ENCODE measurements at places on chromosomes 12 and 14. TPM values are rescaled to one million over a fixed set of nuclear protein-coding genes. Genes with fewer than 3 reads are reported as not detected.

- DNase-seq, result no peak
These were observed 979.0 kb downstream of the TMTC2 start for GRCh38 chr12:83665634-83666218.

GRCh38 chr12:53056901-53057300 lies 7.0 kb downstream of the TNS2 start:
- no peak for DNase-seq

- DNase-seq, result no peak
These were observed 467 bp upstream of the JAG2 start for GRCh38 chr14:105168979-105169507.

GRCh38 chr12:56261503-56262232 lies 3.5 kb upstream of the ANKRD52 start:
- peak; percentile 96 for DNase-seq

GRCh38 chr14:96658611-96659010 lies 138.6 kb upstream of the VRK1 start:
- no peak for DNase-seq

DNA sequence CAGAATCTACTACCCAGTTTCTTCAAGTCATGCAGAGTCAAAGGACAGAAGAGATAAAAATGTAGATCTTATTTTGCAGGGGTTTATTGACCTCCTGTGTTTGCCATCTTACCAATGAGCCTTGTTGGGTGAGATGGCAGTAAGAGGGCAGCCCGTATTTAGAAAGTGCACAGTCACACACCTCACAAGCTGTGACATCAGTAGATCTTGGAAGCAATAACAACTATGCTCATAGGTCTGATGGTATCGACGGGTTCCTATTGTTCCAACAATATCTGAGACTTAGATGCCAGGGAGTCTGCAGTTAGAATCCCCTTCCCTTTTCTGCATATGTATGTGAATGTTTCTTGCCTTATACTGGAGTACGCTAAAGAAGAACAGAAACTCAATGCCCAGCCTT lies 189.0 kb upstream of the DYRK2 start:
- DNase-seq, result no peak

Gene KRT75
- not detected for total RNA-seq

Gene CKAP4
- 177 TPM for total RNA-seq

Gene RASSF8
- total RNA-seq, result 26.6 TPM

Gene TSPAN19
- 0.06 TPM for total RNA-seq
